Karpas-422 (cell line): ENCODE measurements at places on chromosomes 4 and X. TPM values are rescaled to one million over a fixed set of nuclear protein-coding genes. Genes with fewer than 3 reads are reported as not detected.

Gene NSD2
- total RNA-seq = 54.9 and 64.9 TPM in 2 replicates

Gene COL4A6
- not detected in 2 replicates for total RNA-seq

Gene RPA4
- not detected in 2 replicates for total RNA-seq

Gene PAQR3
- 11.7 and 46.0 TPM in 2 replicates for total RNA-seq

Gene HPGD
- not detected in 2 replicates for total RNA-seq
